ENCODE measurements at places on chromosomes 3 and 15. TPM values are rescaled to one million over a fixed set of nuclear protein-coding genes. Genes with fewer than 3 reads are reported as not detected.

DNA sequence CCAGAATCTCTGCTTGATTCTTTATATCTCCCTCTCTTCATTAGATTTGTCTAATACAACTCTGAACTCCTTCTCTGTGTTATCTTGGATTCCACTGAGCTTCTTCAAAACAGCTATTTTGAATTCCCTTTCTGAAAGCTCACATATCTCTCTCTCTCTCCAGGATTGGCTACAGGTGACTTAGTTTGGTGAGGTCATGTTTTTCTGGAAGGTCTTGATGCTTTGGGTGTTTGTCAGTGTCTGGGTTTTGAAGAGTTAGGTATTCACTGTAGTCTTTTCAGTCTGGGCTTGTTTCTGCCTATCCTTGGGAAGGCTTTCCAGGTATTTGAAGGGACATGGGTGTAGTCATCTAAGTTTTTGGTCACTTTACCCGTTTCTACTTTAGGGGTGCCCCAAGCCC lies 781.8 kb downstream of the FHIT start:
- DNase-seq, result no peak

GRCh38 chr3:128006061-128007032 lies 45.9 kb upstream of the SEC61A1 start:
- no peak for DNase-seq

The GOLGA8S gene
- total RNA-seq, result 0.04 TPM

DNA sequence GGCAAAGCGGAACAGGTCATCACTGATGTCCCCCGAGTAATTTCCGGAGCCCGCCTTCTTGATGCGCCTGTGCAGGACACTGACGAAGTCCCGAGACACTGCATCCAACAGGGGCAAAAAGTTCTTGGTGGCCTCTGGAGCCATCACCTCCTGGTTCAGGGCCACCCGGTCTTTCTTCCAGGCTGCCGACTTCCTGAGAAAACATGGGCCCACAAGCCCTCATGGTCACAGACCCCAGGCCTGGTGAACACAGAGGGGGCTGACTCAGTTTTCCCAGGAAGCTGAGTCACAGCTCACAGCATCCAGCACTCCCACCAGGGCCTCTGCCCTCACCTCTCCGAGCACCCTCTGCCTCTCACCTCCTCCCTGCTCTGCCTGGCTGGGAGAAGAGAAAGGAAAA lies 22.4 kb downstream of the CYP11A1 start:
- DNase-seq, result no peak

The COL6A5 gene
- not detected for total RNA-seq

DNA sequence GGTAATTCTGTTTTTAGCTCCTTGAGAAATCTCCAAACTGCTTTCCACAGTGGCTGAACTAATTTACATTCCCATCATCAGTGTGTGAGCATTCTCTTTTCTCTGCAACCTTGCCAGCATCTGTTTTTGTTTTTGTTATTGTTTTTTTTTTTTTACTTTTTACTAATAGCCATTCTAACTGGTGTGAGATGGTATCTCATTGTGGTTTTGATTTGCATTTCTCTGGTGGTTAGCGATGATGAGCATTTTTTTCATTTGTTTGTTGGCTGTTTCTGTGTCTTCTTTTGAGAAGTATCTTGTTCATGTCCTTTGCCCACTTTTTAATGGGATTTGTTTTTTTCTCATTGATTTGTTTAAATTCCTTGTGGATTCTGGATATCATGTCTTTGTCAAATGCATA lies 129.7 kb upstream of the ABHD17C start:
- DNase-seq, result no peak

- DNase-seq, result no peak
Observed at GRCh38 chr3:101351829-101352228, 31.5 kb upstream of the IMPG2 start.

The IQCF5 gene
- not detected for total RNA-seq

GRCh38 chr15:66326051-66326450 lies 30.4 kb downstream of the TIPIN start:
- DNase-seq, result no peak

GRCh38 chr3:16127249-16127648 lies 47.2 kb upstream of the GALNT15 start:
- no peak for DNase-seq

The TRPC1 gene
- total RNA-seq, result 1.3 TPM

The INTS14 gene
- total RNA-seq, result 10.0 TPM

DNA sequence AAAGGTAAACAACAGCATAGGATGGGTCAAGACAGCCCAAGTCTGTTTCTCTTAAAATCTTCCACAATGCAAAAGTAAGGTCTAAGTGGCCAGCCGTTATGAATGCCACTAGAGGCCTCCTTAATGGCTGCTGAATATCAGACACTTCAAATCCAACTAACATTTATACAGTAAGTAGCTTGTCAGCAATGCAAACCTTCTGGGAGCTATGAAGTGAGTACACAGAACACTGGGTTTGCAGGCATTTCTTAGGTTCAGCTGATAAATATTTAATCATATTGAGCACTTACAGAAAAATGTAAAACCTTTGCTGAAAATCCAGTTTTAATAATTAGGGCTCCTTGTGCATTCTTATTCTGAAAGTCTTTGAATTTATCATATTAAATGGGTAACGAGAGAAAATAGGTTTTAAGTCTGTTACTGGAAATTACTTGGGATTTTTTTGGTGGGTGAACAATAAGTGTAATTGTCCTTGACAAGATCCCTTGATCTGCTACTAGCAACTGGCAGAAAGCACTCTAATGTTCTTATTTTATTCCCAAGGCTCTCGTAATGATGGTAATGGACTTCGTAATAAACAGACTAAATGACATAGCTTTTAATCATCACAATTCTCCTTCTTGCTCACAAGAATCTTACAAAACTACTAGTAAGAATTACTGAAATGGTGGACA lies 141.7 kb upstream of the GPR149 start:
- no peak for DNase-seq

- DNase-seq, result no peak
Observed at GRCh38 chr3:132804498-132804897, 82.3 kb upstream of the NPHP3 start.

DNA sequence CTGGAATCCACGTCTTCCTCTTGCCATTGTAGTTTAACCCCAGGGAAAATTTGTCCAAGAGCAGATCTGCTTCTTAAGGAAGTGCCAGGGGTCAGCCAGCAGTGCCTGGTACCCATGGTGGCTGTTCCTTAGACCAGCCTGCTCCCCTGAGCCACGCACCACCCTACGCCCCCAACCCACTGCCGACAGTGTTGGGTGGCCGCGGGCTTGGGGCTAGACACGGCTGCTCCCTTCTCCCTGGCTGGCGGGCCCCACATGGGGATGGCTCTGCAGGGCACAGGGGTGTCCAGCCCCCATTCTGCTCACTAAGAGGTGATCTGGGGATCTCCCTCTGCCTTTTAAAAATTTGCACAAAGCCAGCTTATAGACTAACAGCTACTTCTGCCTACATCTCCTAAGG lies 104.8 kb downstream of the TMEM266 start:
- DNase-seq, result peak; percentile 53

Measured in psoas muscle (tissue), 8 donors.